WTC11 (cell line): ENCODE measurements at places on chromosomes 2 and 18.

GRCh38 chr18:74116633-74117554, 30.7 kb downstream of the FBXO15 start:
- peak; percentile 20 for DNase-seq

GRCh38 chr2:197247083-197247482, 63.5 kb downstream of the ANKRD44 start:
- no peak for DNase-seq

DNA sequence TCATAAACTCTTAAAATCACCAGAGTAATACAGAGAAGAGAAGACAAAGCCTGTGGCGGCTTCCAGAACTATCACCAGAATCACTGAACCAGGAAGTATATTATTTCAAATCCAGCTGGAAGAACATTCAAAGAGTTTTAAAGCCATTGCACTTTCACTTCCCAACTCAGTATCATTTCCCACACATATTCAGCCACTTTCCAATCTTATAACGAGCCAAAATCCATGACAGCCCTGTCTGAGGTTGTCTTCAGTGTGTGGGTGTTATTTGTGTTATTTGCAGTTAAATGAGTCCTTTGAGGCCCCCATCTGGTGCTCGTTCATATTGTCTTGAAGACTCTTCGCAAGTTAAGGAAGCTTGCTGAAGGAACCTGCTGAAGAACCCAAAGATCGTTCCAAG, 559.9 kb downstream of the TSN start:
- DNase-seq, result no peak

GRCh38 chr2:36663851-36664695, 32.4 kb upstream of the VIT start:
- no peak for DNase-seq

GRCh38 chr18:25516747-25517498, 165.0 kb upstream of the ZNF521 start:
- DNase-seq, result no peak

DNA sequence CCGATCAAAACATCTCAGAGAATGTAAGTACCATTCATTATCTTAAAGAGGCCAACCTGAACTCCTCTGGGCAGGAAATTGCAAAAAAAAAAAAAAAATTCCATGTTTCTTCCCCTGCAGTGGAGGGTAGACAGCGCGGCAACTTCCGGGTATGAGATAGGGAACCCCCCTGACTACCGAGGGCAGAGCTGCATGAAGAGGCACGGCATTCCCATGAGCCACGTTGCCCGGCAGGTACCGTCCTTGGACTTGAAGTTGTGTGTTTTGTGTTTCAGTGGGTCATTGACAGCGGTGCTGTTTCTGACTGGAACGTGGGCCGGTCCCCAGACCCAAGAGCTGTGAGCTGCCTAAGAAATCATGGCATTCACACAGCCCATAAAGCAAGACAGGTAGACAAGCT, 7.2 kb downstream of the ACP1 start:
- no peak for DNase-seq
